CD4-positive, alpha-beta T cell treated with Interleukin-15 for 4 hours (primary cell): ENCODE measurements at places on chromosomes 2 and 18.

DNA sequence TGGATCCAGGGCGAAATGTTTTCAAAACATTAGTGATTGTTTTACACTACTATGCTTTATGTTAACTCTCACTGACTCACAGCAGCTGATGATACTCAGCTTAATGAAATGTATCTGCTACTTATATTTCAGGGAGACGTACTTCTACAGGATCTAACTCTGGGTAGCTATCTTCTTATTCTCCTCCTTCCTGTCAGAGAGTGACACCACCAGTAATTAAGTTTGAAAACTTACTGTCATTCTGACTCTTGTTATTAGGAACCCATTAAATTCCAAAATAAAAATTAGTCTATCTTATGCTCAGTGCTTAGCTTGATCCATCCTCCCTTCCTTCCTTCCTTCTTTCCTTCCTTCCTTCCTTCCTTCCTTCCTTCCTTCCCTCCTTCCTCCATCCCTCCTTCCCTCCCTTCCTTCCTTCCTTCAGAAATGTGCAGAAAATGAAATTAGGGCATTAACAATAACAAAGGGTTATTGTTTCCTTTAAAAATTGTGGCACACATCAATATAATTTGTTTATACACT, 441.1 kb downstream of the MEIS1 start:
- DNase-seq = no peak

DNA sequence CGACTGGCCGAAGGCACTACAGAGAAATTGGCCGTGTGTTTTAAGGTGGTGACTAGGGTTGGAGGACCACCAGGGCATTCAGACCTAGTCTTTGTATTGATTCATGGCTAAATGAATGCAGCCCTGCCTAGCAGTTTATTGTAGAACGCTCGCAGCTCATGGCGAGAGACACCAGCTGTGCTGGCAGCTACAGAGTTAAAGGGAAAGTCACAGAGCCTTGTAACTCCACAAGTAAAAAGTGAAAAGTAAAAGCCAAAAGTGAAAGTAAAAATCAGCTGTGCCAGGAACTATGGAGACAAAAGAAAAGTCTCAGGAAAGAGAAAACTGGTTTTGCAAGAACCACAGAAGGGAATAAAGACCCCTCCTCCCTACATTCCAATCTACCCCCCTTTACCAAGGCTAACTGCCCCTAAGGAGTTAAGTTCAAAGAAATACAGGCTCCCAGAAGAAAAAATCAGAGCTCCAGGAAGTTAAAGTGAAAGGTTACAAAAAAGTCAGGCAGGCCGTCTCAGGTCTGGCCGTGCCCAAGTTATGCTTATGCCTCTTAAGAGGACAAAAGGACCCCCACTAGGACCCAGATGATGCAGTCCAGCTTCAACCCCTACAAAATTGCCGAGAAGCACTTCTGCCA, 46.4 kb upstream of the SELENOI start:
- peak; percentile 25 for DNase-seq

DNA sequence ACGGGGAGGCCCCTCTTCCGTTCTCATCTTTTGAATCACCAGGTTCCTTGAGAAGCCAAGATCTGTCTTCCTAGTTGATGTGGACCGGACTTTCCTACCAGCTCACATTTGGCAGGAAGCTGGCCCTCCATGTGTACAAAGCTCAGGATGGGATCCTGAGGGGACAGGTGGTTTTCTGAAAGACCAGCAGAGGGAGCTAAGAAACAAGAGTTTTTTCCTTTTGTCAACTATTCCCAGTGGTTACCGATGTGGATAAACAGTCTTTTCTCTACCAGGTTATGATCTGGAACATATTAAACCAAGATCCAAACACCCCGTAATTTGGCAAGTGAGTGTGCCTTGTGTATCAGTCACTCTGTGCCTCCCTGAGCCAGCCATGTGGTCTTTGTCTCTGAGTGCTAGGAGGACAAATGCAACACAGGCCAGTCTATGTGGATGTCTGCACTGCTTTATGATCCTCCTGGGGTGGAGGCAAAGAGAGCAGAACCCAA, 25.1 kb upstream of the ARHGAP25 start:
- DNase-seq = peak; percentile 43

DNA sequence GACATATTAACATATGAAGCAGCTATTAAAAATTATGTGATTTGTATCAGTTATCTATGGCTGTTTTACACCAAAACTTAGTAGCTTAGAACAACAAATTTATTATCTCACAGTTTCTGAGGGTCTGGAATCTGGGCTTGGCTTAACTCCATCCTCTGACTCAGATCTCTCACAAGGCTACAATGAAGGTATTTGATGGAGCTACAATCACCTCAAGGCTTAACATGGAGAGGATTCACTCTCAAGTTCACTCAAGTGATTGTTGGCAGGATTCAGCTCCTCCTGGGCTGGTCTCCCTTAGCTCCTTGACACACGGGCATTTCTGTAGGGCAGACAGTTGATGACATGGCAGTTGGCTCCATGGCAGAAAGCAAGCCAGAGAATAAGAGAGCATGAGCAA, 133.0 kb upstream of the SLC14A2 start:
- no peak for DNase-seq

DNA sequence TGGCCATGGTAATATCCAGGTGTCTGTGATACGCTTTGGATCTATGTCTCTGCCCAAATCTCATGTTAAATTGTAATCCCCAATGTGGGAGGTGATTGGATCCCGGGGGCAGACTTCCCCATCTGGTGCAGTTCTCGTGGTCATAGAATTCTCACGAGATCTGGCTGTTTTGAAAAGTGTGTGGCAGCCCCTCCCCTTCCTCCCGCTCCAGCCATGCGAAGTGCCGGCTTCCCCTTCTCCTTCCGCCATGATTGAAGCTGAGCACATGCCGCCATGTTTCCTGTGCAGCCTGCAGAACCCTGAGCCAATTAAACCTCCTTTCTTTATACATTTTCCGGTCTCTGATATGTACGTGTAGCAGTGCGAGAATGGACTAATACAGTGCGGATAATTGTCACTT, 42.5 kb downstream of the GPC1 start:
- no peak for DNase-seq

DNA sequence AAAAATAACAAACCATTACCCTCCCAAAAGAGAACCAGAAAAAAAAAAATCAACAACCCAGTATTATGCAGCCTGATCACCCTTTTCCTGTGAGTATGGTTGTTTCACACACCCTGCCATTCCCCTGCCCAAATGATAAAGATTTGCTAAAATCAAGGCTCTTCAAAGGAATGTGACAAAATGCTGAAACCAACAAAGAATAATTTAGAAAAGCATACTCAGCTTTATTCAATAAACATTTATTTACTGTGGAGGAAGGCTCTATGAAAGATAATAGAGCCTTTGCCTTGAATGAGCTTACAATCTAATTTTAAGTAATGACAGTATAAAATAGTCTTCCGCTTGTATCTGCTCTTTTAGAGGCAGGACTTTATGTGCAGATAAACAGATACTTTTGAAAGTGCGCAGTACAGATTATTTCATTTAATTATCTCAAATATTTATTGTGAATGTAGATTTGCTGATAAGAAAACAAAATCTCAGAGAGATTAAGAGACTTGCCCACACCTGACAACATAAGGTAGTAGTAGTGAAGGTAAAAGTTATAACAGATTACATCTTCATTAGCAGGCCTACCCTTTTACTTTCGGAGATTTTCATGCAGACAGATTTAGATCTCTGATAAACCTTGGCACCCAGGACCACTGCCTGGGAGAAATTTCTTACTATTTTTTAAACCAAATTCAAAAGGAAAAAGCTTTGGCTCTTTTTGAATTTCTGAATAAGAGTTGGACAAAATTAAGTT, 211.9 kb downstream of the SRBD1 start:
- no peak for DNase-seq

DNA sequence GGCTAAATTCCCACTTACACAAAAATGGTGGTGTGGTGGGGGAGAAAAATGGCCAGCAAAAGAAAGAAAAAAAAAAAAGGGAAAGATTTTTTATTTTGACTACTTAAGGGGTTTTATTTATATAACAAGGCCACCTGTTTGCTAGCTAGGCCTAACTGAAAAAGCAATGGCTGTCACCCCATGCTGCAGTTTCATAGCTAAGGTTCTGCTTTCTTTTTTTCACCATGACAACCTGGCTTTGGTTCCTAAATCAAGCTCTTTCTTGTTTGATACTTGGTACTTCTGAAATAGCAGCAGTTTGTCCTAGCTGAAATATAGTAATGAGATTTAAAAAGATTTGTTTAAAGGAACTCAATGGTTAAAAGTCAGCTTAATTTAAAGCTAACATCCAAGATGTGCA, 433.2 kb upstream of the MEX3C start:
- DNase-seq = no peak

DNA sequence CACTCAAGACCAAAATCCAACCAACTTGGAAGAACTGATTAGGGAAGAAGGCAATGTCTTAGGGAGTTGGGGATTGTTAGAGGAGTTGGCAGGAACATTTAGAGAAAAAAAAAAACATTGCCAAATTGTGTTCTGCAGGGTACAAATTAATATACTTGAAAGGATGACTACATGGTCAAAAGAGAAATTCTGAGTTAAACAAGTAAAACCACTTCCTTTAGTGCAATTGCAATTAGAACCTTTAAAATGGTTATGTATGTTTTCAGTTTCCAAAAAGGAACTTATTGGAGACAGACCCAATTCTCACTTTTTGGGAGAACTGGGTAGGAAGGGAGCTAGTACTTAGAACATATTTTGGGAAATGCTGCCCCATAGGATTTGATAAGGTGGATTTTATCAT, 137.9 kb downstream of the GPD2 start:
- DNase-seq = no peak

DNA sequence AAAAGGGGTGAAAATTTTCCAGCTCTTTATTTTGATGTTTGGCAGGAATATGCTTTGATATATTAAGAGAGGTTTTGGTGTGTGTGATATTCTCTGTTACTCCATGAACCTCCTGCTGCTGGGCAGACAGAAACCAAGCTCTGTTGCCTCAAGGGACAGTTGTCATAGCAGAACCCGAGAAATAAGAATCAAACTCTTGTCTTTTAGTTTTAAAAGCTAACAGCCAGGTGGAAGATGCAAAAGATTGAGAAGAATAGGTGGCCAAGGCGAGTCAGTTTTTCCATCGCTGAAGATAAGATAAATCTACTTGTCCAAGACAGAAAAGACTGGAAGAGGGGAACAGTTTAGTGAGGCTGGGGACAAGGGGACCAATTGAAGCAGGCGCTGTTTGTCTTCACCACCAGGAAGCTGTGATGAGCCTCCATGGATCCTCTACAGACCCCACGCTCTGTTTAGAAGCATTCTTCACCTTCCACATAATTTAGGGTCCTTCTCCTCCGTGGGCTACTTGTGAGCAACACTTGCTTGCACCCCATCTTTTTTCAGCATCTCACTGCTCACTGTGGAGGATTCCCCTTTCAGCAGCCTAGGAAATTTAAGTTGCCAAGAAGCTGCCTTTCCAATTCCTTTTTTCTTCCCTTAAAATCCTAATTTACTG, 23.9 kb downstream of the PMAIP1 start:
- DNase-seq = no peak

- DNase-seq = no peak
Measured at GRCh38 chr2:100813527-100813926, 6.4 kb upstream of the NPAS2 start.

- no peak for DNase-seq
Measured at GRCh38 chr2:200156166-200156835, 150.2 kb upstream of the SPATS2L start.

DNA sequence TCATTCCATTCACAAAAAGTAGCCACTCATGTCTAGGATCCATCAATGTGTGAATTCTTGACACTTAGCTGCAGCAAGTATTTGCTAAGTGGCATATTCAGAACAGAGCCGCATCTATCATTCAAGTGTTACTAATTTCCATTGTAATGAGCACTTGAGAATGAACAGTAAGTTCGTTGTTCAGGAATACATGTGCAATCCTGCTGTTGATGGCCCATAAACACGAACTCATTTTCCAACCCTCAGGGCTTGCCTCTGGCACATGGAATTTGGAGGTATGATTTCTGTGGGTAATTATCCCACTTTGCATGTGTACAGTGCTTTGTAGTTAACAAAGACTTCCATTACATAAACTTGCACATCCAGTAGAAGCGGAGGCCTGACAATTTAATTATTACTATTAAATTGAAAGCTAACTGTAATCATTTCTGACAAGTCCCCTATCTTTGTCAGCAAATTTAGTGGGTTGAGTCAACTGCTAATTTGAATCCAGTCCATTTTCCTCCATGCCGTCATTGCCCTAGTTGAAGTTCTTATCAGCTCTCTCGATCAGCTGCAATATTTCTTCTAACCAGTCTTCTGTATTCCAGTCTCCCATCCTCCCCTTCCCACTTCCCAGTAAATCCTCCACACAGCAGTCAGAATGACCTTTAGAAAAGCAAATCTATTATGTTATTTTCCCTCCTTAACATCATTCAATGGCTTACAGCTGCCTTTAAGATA, 116.0 kb upstream of the AQP4 start:
- no peak for DNase-seq

DNA sequence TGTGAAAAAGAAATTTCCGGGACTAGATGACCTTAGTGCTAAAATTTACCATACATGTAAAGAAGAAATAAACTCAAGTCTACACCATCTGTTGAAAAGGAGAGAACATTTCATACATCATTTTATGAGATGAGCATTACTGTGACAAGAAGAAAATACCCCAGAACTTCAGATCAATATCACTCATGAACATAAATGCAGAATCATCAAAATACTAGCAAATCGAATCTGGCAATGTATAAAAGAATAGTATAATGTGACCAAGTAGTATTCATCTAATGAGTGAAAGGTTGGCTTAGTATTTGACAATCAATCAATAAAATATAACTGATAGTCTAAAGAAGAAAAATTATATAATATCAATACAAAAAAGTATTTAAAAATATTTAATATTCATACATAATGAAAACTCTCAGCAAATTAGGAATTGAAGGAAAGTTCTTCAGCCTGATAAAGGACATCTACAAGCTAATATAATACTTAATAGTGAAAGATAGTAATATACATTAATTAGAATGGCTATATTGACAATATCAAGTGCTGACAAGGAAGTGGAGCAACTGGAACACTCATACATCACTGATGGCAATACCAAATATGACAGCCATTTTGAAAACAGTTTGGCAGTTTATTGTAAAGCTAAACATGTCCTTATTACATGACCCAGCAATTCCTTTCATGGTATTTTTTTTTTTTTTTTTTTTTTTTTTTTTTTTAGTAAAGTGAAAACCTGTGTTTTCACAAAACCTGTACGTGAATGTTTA, 231.4 kb upstream of the ZEB2 start:
- DNase-seq = no peak

- no peak for DNase-seq
Measured at GRCh38 chr2:83378921-83379320, 1080.2 kb downstream of the SUCLG1 start.
